T follicular helper cell (primary cell): ENCODE measurements at places on chromosomes 7 and 10.

DNA sequence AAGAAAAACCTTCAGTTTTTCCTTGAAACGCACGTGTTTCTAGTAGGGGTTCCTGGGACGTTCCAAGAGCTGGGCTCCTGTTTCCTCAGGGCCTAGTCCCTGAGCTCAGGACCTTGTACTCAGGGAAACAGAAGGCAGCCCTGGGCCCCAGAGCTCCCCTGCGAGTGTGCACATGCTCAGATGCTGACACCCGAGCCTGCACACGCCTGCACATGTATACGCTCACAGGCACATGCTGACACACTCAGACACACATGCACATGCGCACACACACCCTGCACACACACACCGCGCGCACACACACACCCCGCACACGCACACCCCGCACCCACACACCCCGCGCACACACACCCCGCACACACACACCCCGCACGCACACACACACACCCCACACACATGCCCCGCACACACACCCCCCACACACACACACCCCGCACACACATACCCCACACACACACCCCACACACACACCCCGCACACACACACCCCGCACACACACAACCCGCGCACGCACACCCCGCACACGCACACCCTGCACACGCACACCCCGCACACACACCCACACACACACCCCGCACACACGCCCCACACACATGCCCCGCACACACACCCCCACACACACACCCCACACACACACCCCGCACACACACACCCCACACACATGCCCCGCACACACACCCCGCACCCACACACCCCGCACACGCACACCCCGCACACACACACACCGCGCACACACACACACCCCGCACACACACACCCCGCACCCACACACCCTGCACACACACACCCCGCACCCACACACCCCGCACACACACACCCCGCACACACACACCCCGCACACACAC is 52.2 kb downstream of the CALML3 start:
- DNase-seq = no peak

DNA sequence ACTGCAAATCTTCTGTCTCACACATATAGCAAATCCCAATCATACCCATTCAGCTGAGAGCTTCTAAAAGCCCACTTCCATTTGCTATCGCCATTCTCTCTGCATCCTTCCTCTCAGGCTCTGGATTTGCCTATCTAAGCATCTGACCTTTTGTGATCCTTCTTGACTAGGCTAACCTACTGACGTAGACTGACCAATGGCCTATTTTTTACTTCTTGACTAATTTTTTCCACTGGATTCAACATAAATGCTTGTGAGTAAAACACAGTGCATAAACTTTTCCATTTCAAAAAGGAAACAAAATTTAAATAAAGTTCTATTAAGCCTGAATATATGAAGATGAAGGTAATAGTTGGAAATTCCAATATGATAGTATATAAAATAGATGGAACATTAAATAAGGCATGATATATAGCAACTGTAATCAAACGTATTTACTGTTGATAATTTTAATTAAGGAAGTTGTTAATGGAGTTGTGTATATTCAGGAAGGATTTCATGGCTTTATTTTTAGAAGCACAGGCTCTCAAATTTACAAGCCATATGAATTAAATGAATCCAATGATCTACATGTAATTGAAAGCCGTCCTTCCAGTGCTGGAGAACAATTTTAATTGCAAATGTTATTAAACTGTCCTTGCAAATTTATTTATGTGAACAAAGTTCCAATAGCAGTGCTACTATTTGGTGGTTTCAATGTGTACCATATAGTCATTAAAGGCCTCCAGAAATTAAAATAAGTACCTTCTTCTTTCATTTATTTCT is 918.4 kb downstream of the SORCS3 start:
- no peak for DNase-seq

GRCh38 chr7:78296644-78297371 is 498.2 kb downstream of the PHTF2 start:
- no peak for DNase-seq

DNA sequence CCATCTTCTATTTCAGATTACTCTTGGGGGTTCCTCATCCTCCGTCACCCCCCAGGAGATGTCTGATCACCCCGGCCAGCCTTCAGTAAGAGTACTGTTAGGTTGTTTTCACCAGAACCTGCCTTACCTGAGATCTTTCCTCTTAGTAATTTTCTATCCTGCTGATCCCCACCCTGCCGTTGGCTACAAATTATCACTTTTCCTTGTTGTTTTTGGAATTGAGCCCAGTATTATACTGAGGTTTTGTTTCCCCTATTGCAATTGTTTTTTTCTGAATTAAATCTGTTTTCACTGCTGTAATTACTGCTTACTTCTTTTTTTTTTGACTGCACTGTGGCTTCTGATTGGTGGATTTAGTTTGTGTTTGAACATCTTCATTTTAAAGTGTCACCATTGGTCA is 14.7 kb downstream of the SPAM1 start:
- no peak for DNase-seq

- no peak for DNase-seq
Observed at GRCh38 chr10:49118430-49119074, 3.2 kb upstream of the VSTM4 start.

DNA sequence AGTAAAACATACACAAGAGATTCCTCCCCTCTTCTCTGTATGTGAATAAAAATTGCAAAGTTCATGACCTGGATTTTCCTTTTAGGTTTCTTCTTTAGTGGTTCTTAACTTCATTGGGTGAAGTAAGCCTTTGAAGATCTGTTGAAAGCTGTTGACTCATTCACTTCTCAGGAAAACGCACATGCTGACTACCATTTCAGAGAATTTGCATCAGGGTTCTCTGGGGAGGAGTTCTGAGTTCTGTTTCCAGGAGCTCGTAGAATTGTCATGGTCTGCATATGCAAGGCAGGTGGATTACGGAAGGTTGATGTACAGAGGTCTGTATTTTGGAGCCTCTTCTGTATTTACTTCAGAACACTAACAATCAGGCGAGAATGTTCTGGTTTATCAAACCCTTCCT is 962 bp upstream of the SLC26A4 start:
- DNase-seq = no peak

DNA sequence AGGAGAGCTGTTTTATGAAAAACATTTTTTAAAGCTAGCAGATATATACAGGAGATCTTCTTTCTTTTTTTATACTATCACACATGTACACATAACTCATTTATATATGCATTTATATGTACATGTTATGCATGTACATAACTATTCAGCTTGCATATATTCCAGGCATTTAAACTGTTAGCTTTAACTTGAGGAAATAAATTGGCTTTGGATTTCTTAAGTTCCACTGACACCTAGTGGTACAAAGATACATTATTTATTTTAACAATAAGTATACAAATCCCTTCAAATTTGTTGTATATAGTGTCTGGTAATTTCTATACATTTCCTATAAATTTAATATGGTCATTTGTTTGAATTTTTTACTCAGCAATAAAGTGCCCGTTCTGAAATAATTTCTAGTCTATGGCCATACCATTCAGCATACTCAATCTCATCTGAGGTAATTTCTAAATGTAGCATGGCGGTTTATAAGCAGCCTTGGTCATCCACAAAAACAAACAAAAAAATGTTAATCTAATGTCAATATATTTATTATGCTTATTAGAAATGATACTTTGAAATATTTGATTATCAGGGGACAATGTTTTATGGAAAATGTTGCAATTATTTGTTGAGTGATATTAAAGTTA is 11.6 kb downstream of the ZDHHC6 start:
- DNase-seq = no peak

GRCh38 chr7:14902589-14903067 is at the start of gene DGKB:
TSS of gene DGKB (minus strand) at chr7:14902751.
- DNase-seq = no peak

- no peak for DNase-seq
Observed at GRCh38 chr10:54372179-54372578, 428.9 kb downstream of the PCDH15 start.

DNA sequence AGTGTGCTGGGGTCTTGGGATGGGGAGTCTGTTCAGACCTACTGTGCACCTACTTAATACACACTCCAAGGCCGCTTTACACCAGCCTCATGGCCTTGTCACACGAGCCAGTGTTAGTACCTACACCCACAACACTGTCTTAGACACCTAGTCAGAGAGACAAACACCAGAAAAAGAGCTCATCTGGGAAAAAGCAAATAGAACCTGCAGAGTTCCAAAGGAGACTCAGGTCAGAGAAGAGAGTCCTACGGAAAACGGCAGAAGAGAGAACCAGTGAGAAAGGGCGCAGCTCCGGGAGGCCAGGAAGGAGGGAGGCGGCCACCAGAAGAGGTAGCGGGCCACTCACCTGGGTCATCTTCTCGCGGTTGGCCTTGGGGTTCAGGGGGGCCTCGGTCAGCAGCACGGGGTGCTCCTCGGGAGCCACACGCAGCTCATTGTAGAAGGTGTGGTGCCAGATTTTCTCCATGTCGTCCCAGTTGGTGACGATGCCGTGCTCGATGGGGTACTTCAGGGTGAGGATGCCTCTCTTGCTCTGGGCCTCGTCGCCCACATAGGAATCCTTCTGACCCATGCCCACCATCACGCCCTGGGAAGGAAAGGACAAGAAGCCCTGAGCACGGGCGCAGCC is 105.3 kb upstream of the TNRC18 start:
- no peak for DNase-seq

DNA sequence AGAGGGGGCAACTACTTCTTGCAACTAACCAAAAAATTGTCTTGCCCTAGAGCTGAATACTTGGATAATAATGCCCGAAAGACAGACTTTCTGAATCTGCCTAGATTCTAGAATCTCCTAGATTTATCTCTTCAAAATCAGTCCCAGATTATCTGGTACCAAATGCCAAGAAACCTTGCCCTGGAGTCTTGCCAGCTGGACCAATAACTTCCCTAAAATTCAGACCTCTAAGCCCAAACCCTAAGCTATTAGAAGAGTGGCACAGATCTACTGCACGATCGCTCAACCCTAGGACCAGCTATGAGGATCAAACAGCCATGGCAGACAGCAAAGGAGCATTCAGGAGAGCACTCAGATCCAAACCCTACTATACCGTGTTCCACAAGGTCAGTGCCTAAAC is 45.0 kb downstream of the ARMH3 start:
- no peak for DNase-seq

DNA sequence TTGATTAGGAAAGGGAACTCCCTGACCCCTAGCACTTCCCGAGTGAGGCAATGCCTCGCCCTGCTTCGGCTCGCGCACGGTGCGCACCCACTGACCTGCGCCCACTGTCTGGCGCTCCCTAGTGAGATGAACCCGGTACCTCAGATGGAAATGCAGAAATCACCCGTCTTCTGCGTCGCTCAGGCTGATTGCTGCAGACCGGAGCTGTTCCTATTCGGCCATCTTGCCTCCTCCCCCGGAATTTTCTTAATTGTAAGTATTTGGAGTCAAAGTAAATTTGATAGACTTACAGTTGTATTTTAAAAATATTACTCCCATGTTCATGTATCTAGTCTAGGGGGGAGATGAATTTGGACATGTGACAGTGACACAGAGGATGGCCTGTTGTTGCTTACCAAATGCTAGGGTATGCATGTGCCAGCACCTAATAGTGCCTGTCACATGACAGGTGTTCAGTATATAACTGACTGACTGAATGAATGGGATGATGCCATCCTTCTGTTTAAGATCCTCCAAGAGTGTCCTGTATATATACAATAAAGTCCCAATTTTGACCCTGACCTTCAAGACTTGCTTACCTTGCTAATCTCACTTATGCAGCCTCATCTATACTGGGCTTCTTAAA is 42.0 kb upstream of the ICA1 start:
- no peak for DNase-seq

GRCh38 chr7:43799605-43800004 is 41.1 kb downstream of the BLVRA start:
- no peak for DNase-seq

GRCh38 chr10:84254552-84255478 is 10.0 kb downstream of the RGR start:
- DNase-seq = no peak

- DNase-seq = no peak
Observed at GRCh38 chr10:14407567-14407966, 76.8 kb upstream of the FRMD4A start.

- no peak for DNase-seq
Observed at GRCh38 chr10:107687701-107688100, 523.2 kb upstream of the SORCS1 start.

DNA sequence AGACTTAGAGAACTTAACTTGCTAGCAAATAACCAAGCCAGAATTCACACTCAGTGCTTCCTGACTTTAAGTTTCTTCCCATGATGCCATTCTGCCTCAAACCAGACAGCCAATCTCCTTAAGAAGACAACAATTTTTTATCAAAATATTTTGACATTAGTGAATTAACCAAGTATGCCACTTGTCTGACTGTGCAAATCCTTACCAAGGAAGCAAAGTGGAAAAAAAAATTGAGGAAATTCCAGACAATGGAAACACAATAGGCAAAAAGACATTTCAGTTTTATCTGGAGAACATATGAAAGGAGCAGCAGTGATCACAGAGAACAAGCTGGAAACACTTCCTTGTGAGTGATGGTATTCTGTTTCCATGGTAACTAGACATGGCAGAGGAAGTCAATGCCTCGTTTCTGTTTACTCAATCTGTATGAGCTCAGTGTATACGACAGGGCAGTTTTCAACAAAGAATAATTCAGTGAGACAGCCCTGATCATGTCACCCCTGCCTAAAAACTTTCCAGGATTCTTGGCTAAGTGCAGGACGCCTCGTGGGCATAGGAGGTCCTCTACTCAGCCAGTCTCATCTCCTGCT is 114.2 kb downstream of the DYNC1I1 start:
- no peak for DNase-seq

- DNase-seq = no peak
Observed at GRCh38 chr7:29147821-29148220, 1.5 kb upstream of the CPVL start.

GRCh38 chr7:4159154-4159501 is 523.0 kb upstream of the FOXK1 start:
- no peak for DNase-seq

DNA sequence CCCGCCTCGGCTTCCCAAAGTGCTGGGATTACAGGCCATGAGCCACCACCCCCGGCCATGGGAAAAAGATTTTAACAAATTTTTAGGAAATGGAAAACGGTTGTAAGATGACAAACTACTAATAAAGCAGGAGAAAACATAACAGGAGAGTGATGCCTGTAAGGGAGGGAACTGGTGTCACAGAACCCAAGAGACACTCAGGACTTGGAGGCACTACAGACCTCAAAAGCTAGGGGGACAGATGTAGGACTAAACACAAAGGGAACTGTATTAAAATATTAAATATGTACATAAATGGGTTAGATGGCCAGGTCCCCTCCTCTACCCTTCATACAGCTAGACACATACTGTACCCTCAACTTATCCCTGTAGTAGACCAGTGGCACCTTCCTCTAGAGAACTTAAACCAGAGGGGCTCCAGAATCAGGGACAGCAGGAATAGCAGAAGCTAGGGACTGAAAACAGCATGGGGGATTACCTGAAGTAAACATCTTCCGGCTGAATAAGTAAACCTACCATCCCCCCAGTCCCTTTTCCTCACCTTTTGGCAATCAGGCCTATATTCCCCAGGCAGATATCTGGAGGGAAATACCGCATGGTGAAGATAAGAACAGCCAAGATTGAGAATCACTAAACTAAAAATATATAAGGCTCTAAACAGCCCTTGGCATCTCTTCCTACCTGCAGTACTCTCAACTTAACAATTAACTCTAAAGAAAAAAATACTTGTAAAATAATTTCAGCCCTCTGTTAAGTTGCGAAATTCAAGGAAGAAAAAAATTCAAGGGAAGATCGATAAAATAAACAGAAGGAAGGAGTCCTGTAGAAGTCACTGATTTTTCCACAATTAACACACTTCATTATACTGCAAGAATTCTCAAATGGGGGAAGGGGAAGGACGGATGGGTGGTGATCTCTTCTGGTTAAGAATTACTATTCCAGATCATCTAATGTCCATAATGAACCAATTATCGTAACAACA is 15.5 kb downstream of the TM9SF3 start:
- no peak for DNase-seq

GRCh38 chr10:74824900-74825370 is 1.5 kb upstream of the KAT6B start:
- no peak for DNase-seq
